Progenitor cell of endocrine pancreas (in vitro differentiated cells): ENCODE measurements at places on chromosomes 2 and 18. TPM values are rescaled to one million over a fixed set of nuclear protein-coding genes. Genes with fewer than 3 reads are reported as not detected.

GRCh38 chr2:102256276-102256675, 55.1 kb upstream of the IL1RL1 start:
- no peak overlapping the region for H3K4me3 ChIP-seq
- peaks cover 3% of the 10 kb centered on the region for H3K4me1 ChIP-seq

DNA sequence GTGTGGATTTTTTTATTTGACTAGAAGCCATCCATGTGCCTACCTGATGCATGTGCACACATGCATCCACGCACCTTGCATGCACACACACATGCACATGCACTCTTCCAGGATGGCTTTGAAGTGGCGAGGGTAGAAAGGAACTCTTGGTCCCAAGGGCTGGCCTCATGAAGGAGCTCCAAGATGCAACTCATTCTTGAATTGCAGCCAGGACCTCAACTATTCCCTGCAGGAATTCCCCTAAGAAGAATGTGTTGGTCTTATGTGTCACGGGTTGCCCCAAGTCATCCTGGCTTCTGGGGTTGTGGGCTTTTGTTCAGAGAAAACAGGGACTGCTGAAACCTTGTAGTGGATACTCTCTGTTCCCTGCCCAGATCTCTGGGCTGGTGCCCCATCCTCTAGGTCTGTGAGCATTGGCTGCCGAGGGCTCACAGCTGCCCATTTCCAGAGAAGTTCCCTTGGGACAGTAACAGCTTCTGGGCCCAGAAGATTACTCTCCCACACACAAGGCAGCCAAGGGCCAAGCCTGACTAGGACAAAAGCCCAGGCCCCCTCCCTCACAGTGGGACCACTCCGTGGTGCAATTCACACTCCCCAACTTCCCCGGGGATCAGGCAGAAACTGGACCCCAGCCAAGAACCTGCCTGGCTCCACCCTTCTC, 137.6 kb downstream of the COPS8 start:
- H3K36me3 ChIP-seq, result no peaks in the 10 kb centered on the region

DNA sequence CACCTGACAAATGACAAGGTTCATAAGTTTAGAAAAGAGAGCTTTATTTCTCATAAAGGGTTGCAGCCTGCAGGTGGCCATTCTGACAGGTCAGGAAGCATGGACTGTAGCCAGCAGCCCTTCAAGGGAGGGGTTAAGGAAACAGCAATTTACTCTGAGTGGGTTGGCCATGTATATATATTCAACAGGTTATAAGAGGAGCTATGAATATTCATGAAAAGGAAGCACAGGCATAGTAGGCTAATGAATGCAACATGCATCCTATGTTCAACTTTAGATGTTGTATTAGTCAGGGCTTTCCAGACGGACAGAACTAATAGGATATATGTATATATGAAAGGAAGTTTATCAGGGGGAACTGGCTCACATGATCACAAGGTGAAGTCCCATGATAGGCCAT, 20.6 kb downstream of the RNU2-63P start:
- no peak overlapping the region for H3K27ac ChIP-seq
- no peaks in the 10 kb centered on the region for H3K36me3 ChIP-seq
- no peak for DNase-seq
- H3K4me1 ChIP-seq, result no peaks in the 10 kb centered on the region
- H3K27me3 ChIP-seq, result no peaks in the 10 kb centered on the region
- no peak overlapping the region for H3K4me3 ChIP-seq

DNA sequence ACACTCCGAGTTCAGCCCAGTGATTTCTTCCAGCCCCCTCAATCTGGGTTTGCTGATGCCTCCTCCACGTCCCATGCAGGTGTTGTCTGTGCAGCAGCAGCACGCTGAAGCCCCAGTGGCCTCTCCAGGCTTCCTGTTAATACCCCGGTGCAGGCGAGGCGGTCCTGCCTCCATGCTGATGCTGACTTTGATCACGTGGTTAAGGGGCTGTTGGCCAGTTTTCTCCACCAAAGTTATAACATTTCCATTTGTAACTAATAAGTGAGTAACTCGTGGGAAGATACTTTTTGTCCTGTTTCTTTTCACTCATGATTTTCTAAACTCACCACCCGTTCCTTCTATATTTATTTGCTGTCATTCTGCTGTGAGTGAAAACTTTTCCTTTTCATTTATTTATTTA, 42.5 kb upstream of the TMEM18 start:
- peaks cover 2% of the 10 kb centered on the region for H3K4me1 ChIP-seq
- no peak overlapping the region for H3K27ac ChIP-seq
- peaks cover 16% of the 10 kb centered on the region for H3K27me3 ChIP-seq

- H3K36me3 ChIP-seq, result peaks cover 48% of the 10 kb centered on the region
- H3K27ac ChIP-seq, result no peak overlapping the region
- H3K4me1 ChIP-seq, result no peaks in the 10 kb centered on the region
- H3K4me3 ChIP-seq, result no peak overlapping the region
Observed at GRCh38 chr2:202780514-202781021, 91.0 kb downstream of the ICA1L start.

DNA sequence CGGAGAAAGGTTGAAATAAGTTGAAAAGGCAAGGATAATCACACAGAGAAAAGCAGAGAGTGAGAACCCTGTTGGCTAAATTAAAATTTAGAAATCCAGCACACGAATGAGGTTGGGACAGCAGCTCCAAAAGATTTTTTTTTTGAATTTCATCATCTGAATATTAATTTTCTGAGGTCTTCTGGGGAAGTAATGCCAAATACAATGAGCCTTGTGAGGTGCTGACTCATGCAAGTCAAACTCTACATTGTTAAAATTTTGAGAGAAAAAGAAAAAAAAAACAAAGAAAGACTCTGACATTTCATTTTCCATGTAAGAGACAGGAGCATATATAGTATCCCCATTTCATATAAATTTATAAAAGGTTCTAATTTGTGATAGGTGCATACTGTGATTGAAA, 614.2 kb upstream of the CDH2 start:
- peak overlapping the region; percentile 0 for H3K27ac ChIP-seq
- peaks cover 55% of the 10 kb centered on the region for H3K4me1 ChIP-seq
- no peak overlapping the region for H3K4me3 ChIP-seq
- DNase-seq, result no peak
- no peaks in the 10 kb centered on the region for H3K36me3 ChIP-seq

GRCh38 chr2:25482341-25482740, 140.6 kb upstream of the DNMT3A start:
- no peak for DNase-seq
- H3K36me3 ChIP-seq, result peaks cover 1% of the 10 kb centered on the region
- no peak overlapping the region for H3K27ac ChIP-seq
- no peaks in the 10 kb centered on the region for H3K27me3 ChIP-seq
- no peak overlapping the region for H3K4me3 ChIP-seq
- H3K4me1 ChIP-seq, result no peaks in the 10 kb centered on the region

DNA sequence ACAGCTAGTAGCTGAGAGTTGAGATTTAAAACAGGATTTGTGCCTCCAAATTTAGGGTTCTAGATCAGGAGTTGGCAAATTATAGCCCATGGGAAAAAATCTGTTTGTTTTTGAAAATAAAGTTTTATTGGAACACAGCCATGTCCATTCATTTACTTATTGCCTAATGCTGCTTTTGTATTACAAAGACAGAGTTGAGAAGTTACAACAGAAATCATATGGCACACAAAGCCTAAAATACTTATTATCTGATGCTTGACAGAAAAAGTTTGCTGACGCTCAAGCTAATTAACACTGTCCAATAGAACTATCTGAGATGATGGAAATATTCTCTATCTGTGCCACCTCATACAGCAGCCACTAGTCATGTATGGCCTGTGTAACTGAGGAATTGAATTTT, 229.1 kb upstream of the RASGRP3 start:
- no peaks in the 10 kb centered on the region for H3K36me3 ChIP-seq
- H3K27me3 ChIP-seq, result no peaks in the 10 kb centered on the region
- no peak overlapping the region for H3K4me3 ChIP-seq
- peaks cover 4% of the 10 kb centered on the region for H3K4me1 ChIP-seq
- no peak for DNase-seq

GRCh38 chr2:34254272-34254878, 655.3 kb upstream of the FAM98A start:
- peaks cover 14% of the 10 kb centered on the region for H3K4me1 ChIP-seq
- no peaks in the 10 kb centered on the region for H3K27me3 ChIP-seq
- H3K4me3 ChIP-seq, result no peak overlapping the region

- no peak overlapping the region for H3K4me3 ChIP-seq
- no peak for DNase-seq
- no peak overlapping the region for H3K27ac ChIP-seq
- no peaks in the 10 kb centered on the region for H3K36me3 ChIP-seq
- H3K4me1 ChIP-seq, result peaks cover 16% of the 10 kb centered on the region
Observed at GRCh38 chr18:61554117-61554776, 221.0 kb downstream of the CDH20 start.

DNA sequence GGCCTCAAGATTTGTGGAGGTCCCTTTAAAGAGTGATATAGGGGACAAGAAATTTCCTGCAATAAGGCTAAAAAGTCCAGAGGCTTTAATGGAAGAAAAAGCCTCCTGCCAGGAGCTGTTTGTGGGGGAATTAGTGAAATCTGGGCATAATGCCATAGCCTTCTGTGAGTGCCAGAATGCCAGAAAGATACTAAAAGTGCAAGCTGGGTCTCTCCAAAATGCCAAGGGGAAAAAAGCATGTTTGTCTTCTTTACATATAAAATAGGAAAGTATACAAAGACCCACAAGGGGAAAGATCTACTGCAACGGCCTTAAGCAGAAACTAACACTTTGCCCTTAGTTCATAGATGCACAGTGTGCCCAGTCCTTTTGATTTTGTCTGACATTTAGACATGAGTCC, 647.7 kb upstream of the ZNF804A start:
- no peaks in the 10 kb centered on the region for H3K27me3 ChIP-seq
- H3K4me3 ChIP-seq, result no peak overlapping the region
- H3K36me3 ChIP-seq, result no peaks in the 10 kb centered on the region
- DNase-seq, result no peak
- no peak overlapping the region for H3K27ac ChIP-seq
- peaks cover 3% of the 10 kb centered on the region for H3K4me1 ChIP-seq

DNA sequence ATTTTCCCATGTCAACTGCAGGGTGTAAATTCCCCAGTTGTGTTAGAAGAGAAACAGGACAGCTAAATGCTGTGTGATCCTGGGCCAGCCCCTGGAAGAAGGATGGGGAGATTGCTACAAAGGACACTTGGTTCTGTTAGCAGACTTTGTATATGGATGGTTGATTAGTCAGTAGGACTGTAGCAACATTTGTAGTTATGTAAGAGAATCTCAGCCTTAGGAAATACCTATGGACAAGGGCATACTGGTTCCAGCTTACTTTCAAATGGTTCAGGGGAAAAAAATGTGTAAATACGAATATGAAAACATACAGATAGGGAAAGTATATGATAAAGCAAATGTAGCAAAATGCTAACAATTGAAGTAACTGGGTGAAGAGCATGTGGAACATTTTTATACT, 47.6 kb downstream of the GNAL start:
- no peak overlapping the region for H3K27ac ChIP-seq
- H3K4me1 ChIP-seq, result no peaks in the 10 kb centered on the region
- DNase-seq, result no peak
- H3K36me3 ChIP-seq, result no peaks in the 10 kb centered on the region
- peaks cover 28% of the 10 kb centered on the region for H3K27me3 ChIP-seq
- H3K4me3 ChIP-seq, result no peak overlapping the region

DNA sequence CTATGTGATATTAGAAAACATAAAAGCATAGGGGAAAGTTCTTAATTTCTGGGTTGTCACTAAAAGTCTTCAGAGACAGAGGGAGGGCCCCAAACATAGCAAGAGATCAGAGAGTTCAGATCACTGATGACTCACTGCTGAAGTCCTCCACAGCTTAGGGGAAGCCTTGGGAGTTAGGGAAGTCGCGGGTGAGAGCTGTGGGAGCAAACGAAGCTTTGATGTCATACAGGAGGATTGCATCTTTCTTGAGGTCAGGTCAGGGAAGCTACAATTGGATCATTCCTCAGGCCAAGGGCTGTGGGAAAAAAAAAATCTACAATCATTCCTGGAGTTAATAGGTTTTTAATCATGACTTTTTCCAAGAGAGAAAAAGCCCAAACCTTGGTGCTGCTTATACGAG, 96.2 kb downstream of the COPS8 start:
- H3K27me3 ChIP-seq, result peaks cover 36% of the 10 kb centered on the region
- H3K36me3 ChIP-seq, result no peaks in the 10 kb centered on the region
- H3K4me3 ChIP-seq, result no peak overlapping the region
- no peak for DNase-seq
- no peak overlapping the region for H3K27ac ChIP-seq

GRCh38 chr2:207418419-207418818, 111.3 kb upstream of the CREB1 start:
- H3K4me3 ChIP-seq, result no peak overlapping the region
- H3K27me3 ChIP-seq, result peaks cover 6% of the 10 kb centered on the region
- H3K36me3 ChIP-seq, result no peaks in the 10 kb centered on the region
- no peak overlapping the region for H3K27ac ChIP-seq

- peaks cover 8% of the 10 kb centered on the region for H3K36me3 ChIP-seq
- H3K4me1 ChIP-seq, result peaks cover 2% of the 10 kb centered on the region
- H3K27me3 ChIP-seq, result no peaks in the 10 kb centered on the region
Observed at GRCh38 chr2:62071760-62072680, 123.9 kb upstream of the B3GNT2 start.

GRCh38 chr2:101991721-101992145, at the start of gene IL1R2:
Gene IL1R2, plus strand, starts transcription at chr2:101991960. Its CDS starts 16,616 bp downstream, at chr2:102008576.
- no peak within 1 kb of the TSS for H3K4me3 ChIP-seq
- peaks cover 27% of the 10 kb centered on the region for H3K27me3 ChIP-seq
- no peaks in the 10 kb centered on the region for H3K36me3 ChIP-seq

- no peak for DNase-seq
- H3K36me3 ChIP-seq, result no peaks in the 10 kb centered on the region
- H3K27ac ChIP-seq, result no peak overlapping the region
- H3K4me3 ChIP-seq, result no peak overlapping the region
- peaks cover 5% of the 10 kb centered on the region for H3K27me3 ChIP-seq
Observed at GRCh38 chr2:11080253-11081115, 74.8 kb upstream of the SLC66A3 start.

DNA sequence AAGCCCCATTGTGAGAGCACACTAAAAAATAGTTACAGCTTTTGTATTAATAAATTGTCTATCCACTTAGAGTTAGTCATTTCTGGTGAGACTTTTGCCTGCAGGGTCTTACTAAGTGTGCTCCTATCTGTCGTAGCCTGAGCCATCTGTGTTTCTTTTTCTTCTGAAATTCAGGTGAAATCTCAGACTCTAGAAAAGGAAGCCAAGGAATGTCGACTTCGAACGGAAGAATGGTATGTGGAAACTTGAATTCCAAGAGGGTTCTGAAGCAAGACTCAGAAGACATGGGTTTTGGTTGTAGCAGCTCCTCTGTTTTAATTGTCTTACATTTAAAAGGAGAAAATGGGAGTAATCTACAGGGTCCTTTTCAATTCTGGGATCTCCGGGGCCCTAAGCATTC, 70.0 kb upstream of the STON1 start:
- H3K36me3 ChIP-seq, result peaks cover 30% of the 10 kb centered on the region
- DNase-seq, result no peak
- no peak overlapping the region for H3K4me3 ChIP-seq
- H3K27me3 ChIP-seq, result no peaks in the 10 kb centered on the region

SGO2 gene
- 13.1 and 14.1 TPM in 2 replicates for total RNA-seq

HK2 gene
- total RNA-seq, result 18.2 and 20.0 TPM in 2 replicates

CPO gene
- 0.24 TPM in 1 of 2 replicates, not detected in the other for total RNA-seq

LIPG gene
- total RNA-seq, result 34.1 and 34.4 TPM in 2 replicates

C1QL2 gene
- 0.14 and 0.24 TPM in 2 replicates for total RNA-seq

KDSR gene
- 38.1 and 38.7 TPM in 2 replicates for total RNA-seq

POMC gene
- 5.4 and 6.5 TPM in 2 replicates for total RNA-seq

DYNAP gene
- not detected in 2 replicates for total RNA-seq

BUB1 gene
- total RNA-seq, result 25.4 and 26.8 TPM in 2 replicates

ASB18 gene
- not detected in 2 replicates for total RNA-seq
